ENCODE measurements at places on chromosomes 5 and 9.

DNA sequence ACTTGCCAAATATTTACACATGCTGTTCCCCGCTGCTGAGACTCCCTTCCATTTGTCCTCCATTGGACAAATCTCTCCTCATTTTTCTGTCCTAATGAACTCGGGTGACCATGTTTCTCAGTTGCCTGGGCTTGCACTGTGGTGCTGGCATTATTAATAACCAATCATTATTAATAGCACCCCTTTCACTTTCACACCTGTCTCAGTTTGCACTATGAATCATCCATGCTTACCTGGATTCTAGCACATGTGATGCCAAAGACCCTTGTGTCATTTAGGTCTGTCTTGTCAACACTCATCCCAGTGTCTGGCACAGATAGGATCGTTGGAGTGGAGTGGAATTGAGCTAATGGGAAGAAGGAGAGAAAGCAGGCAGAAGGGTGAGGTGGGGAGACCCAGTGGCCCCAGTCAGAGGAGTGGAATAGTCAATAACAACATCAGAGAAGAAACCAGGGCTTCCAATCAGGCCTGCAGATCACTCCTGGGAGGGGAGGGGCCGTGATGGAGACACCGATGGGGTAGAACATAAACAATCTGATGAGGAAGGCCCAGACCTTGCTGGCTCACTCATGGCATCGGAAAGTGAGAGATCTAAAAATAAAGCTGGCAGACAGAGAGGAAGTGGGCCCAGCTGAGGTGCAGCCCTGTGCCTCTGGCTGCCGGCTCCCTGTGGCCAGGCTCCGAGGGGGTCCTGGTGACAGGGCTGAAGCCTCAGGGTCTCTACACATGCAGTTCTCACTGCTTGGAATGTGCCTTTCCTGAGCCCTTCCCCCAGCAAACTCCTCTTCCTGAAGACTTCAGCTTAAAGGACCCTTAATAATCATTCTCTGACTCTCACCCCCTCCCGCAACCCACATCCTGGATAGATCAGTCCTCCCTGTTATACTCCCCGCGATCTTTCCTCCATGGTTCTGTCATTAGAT lies 33.5 kb upstream of the CRB2 start:
- peak; percentile 28 for DNase-seq

- no peak for DNase-seq
Measured at GRCh38 chr9:89225991-89226471, 47.4 kb upstream of the SHC3 start.

GRCh38 chr9:128863647-128864046 lies 18.1 kb downstream of the KYAT1 start:
- peak; percentile 80 for DNase-seq

DNA sequence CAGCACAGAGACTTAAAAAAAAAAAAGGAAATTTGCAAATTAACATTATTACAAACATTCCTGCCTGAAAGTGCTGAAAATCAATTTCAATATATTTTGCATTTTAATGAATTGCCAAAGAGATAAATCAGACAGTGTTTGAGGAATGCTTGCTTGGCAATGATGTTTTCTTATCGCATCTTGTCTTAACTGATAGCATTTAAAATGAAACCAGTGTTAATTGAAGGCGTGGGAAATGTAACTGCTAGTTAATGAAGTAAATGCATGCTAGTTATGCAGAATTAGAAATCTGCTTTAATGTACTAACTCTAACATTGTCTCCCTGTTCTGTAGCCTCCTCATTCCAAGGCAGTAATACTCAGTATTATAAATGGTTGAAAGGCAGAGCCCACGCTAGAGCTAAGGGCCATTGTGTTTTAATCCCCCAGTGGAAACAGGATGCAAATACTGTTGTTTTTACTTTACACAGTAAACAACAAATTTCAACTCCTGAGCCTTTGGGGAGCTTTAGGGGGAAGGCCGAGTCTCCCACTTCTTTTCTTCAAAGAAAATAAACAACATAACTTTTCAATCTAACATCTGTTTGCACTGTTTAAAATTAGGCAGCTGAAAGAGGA lies 586.9 kb downstream of the TLE4 start:
- no peak for DNase-seq

DNA sequence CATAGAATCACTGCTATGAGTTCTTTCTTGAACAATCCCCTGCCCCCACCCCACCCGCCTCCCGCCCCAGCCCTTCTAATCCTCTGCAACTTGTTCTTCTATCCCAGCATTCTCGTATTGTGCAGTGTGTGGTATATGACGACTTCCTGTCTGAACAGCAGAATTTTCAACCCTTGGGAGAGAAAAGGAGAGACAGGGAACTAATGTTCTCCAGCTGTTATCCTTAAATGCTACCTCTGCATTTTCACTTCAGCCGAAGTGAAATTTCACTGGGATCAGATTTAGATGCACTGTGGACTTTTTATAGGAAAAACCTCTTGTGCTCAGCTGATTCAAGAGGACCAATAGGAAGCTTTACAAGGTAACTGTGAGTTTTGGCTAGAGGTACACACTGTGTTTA lies 2.2 kb downstream of the FBXL7 start:
- no peak for DNase-seq

DNA sequence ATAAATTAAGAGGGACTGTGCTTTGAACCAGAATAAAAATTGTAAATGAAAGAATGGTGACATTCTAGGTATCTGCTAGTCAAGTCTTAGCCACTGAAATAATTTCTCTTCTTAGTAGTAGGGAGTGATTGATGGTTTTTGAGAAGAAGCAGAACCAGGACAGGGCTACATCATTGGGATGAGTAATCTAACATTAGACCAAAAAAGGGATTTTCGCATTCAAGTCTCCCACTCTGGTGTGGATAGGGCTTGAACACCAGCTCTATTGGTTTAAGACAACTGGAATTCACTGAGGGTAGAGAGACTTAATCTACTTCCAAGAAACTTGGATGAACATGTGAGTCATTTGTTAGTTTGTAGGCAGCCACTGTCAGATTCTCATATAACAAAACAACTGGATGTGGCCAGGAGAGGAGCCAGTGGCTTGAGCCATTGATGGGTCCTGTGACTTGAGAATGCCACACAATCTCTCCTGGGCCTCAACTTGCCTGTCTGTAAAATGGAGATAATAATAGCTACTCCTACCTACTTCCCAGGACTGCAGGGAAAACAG lies 16.6 kb downstream of the FAT2 start:
- no peak for DNase-seq

GRCh38 chr9:86925686-86926085 lies 21.6 kb downstream of the GAS1 start:
- DNase-seq: no peak

DNA sequence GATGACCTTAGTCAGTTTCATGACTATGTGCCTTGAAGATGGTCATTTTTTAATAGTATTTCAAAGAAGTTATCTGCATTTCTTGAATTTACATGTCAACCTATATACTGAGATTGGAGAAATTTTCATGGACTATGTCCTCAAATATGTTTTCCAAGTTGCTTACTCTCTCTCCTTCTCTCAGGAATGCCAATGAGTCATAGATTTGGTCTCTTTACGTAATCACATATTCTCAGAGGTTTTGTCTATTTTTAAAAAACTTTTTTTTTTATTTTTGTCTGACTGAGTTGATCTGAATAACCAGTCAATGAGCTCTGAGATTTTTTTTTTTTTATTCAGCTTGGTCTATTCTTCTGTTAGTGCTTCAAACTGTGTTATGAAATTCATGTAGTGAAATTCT lies 374.7 kb upstream of the GRIN3A start:
- DNase-seq: no peak

GRCh38 chr5:120749737-120750136 lies 285.6 kb downstream of the PRR16 start:
- no peak for DNase-seq

DNA sequence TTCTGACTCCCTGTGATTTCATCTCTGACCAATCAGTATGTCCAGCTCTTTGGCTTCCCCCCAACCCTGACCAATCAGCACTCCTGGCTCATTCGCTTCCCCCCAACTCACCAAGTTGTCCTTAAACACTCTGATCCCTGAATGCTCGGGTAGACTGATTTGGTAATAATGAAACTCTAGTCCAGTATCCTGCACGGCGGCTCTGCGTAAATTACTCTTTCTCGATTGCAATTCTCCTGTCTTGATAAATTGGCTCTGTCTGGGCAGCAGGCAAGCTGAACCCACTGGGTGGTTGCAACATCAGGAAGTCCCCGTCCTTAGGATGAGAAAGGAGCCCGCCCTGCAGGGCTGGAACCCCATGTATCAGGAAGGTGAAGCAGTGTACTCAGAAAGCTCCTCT lies 10.4 kb downstream of the FCN2 start:
- no peak for DNase-seq

- DNase-seq: peak; percentile 59
Measured at GRCh38 chr9:137064027-137064879, 6.1 kb downstream of the SAPCD2 start.

GRCh38 chr5:9722601-9723180 lies 92.5 kb upstream of the TAS2R1 start:
- DNase-seq: no peak

DNA sequence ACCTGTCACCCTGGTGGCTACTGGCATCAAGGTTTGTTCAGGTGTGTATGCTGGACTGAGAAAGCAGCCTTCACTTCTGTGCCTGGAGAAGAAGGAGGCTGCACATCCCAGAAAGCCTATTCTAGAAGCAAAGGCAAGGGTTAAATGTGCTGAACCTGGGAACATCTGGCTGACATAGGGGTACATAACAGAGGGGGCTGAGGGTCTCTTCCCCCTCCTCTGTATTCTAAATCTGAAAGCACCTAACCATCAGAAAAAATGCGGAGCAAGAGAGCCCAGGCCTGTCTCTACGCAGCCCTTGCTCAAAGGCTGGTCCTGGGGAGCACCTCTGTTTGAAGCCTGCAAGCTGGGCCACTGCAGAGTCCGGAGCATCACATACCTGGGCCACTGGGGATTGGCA lies 53.2 kb upstream of the FSTL4 start:
- no peak for DNase-seq

DNA sequence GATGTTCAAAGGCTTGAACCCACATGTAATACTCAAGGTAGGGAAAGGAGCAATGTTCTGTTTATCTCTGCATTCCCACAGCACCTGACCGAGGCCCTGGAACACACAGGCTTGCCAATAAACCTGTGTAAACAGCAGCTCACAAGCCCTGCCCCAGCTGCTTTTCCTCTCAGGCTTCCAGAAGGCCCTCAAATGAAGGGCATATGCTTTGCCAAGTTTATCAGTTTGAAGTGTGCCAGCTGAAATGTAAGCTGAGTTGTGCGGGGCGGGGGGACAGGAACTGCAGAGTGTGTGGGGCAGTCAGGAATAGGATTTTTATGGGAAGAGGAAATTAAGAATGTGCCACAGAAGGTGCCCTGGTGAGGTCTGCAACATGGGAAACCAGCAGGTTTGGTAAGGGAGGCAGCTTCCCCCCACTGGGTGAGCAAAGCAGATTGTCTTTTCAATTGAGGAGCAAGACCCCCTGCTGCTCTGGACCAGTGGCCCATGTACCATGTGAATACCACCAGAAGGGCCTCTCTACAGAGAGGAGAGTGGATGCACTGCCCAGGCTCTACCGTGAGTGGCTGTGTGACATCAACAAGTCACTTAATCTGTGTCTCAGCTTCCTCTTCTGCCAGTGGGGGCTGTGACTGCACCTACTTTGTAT lies 194.8 kb downstream of the SPOCK1 start:
- no peak for DNase-seq

DNA sequence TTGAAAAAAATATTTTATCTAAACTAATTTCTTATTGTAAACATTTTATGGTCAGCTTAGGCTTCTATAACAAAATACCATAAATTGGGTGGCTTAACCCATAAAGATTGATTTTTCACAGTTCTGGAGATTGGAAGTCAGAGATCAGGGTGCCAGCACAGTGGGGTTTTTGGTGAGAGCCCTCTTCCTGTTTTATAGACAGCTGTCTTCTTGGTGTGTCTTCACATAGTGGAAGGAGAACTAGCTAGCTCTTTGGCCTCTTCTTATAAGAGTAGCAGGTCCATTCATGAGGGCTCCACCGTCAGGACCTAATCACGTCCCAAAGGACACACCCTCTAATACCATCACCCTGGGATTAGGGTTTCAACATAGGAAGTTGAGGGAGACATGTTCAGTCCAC lies 26.6 kb downstream of the OTULINL start:
- DNase-seq: no peak

DNA sequence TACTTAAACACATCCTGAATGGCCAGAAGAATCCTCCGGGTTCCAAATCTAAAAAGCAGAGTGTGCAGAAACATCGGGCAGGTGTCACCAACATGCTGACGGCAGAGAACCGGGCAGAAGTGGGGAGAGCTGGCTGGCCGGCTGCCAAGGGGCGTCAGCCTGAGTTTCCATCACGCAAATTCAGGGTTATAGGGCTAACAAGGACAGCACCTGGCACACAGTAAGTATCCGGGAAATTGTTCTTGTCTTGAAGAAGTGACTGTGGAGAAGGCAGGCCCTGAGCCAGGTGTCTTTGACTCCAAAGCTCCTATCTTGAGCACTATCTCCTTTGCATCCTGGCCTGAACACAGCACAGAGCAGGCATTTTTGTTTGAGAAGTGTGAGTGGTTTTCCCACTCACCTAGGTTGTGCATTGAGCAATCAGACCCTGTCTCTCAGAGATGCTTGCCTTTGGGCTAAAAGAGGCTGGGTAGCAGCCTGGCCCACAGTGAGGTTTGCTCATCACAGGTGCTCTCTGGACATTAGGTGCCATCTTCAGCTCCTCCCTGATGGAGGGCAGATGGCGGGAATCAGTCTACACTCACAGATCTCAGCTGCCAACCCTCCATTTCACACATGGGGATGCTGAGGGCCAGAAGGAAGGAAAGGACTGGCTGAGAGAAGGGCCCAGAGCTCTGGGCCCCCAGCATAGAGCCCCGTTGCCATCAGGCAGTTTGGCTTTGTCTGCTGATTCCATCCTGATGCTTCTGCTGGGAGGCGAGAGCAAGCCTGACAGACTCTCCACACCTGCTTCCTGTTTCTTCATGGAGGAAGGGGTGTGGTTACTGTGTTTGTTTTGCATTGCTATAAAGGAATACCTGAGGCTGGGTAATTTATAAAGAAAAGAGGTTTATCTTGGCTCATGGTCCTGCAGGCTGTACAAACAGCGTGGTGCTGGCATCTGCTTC lies 52.8 kb downstream of the WHRN start:
- DNase-seq: peak; percentile 9

GRCh38 chr5:73370640-73371583 lies 77.7 kb downstream of the FOXD1 start:
- DNase-seq: no peak

DNA sequence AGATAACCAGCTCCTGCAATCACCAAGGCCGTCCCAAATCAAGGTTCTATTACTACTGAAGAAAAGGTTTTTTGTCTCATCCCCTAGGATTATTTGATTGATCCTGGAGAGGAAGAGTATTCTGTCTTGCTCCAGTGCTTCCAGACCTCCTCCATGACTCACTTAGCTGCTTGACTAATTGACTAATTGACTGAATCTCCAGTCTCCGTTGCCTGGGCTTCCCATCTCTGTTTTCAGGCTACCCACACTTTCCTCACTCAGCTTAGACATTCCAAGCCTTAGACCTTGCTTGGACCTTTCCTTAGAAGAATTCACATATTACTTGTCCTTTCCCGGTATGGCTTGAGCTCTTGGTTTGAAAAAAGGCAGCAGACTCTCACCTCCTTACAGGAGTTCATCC lies 60.6 kb downstream of the FRMD3 start:
- no peak for DNase-seq

DNA sequence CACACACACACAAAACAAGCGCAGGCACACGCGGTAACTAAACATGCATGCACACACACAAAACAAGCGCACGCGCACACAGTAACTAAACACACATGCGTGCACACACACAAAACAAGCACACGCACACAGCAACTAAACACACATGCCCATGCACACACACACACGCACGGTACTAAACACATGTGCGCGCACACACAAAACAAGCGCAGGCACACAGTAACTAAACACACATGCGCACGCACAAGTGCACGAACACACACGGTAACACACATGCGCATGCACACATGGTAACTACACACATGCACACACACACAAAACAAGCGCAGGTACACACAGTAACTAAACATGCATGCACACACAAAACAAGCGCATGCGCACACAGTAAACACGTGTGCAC lies 19.9 kb upstream of the SLC6A3 start:
- DNase-seq: no peak
